Vagina (tissue), 2 donors: ENCODE measurements at places on chromosomes 1 and 21.

- peak; percentile 46 for DNase-seq
These were observed 83.5 kb upstream of the CLDN14 start for GRCh38 chr21:36563341-36563926.

DNA sequence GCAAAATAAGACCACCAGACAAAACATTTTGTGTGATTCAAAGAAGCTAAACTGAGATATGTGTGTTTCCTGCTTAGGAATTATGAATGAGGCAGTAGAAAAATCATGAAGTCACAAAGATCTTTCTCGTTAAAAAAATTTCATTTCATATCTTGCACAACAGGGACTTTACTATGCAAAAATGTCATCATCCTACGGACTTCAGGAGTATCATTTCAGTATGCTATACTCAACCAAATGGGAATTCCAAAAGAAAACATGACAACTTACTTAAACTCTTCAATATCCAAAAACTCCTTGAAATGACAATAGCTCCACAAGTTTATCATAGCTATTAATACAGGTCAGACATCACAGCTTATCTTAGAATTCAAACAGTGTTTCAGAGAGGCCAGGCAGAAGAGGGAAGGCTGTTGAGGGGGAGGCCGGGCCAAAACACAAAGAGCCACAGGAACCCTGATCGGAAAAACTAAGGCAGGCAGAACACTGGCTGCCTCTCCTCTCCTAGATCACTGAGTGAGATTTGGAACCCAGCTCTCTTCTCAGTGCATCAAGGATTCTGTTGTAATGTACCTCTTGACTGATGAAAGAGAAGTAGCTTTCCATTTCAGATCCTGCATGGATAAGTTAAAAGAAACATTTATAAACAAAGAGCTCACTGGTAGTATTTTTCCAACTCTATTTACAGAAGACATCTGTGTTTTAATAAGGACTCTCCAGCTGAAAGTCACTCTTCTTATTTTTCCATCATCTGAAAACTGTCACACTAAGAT, 66.9 kb downstream of the TESK2 start:
- no peak for DNase-seq

DNA sequence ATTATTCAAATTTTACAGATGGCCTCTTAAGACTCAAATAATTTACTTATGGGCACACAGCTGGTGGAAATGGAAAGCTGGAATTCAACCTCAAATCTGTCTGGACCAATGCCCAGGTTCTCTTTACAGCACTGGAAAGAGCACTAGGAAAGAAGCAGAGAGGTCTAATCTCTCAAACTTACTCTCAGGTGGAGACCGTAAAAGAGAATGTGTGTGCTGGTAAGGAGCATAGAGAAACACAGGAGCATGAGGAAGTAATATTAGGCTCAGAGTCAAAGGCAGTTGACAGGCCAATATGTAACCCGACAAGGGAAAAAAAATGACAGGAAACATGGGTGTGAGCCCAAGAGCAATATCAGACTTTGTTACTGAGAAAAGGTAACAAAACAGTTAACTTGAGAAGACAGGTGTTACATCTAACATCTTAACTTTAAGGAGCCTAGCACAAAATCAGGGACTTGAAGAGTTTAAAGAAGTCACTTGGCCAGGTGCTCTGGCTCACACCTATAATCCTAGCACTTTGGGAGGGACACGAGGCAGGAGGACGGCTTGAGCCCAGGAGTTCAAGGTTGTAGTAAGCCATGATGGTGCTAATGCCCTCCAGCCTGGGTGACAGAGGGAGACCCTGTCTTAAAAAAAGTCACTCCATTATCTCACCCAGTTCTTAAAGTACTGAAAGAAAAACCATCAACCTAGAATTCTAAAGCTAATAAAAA, 20.7 kb downstream of the PPP1R15B start:
- DNase-seq: peak; percentile 10

DNA sequence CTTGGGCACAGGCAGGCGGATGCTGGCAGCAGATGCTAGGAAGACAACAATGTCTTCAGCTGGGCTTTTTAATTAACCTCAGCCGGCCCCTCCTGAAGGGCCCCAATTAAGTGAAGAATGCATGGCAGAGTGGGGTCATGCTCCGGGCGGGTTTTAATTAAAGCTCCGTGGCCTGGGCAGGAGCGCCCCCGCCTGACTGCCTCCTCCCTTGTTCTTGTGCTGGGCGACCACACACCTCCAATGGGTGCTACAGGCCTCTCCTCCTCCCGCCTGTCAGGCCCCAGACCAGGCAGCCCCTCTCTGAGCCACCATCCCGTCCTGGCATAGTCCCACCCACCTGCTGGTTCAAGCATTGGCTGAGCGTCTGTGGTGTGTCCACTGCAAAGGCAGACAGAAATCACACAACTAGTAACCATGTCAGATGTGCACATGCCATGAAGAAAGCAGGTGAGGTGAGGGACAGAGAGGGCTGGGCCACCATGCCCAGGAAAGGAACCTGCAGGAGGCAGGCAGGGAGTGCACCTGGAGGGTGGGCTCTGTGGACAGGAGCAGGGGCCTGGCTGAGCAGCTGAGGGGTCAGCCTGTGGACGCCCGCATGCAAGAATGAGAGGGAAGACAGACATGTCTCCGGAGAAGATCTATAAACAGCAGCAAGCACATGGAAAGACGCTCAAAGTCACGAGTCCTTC, 8.5 kb upstream of the ARF1 start:
- DNase-seq: no peak

- no peak for DNase-seq
These were observed 4.1 kb downstream of the KIF21B start for GRCh38 chr1:201019321-201019977.

DNA sequence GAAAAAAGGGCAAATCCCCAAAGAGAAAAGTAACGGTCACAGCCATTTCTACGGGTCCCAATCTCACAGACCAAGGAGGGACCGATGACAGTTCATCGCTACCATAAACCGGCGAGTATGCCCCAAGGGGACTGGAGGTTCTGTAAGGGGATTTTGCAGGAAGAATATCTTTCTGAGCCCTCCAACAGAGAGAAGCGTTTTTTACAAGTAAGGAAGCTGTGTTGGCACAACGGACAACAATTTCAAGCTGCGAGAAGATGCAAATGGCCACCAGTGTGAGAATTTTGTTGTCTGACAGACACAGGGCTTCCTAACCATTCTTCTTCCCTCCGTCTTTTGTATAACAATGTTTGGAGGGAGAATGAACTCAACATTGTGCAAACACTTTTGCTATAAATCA, 1043.1 kb downstream of the ADGRL2 start:
- no peak for DNase-seq

GRCh38 chr1:101697072-101697471, 299.7 kb downstream of the OLFM3 start:
- no peak for DNase-seq

- DNase-seq: no peak
These were observed 11.7 kb downstream of the CHIA start for GRCh38 chr1:111302374-111302773.

- no peak for DNase-seq
These were observed 827 bp downstream of the RFX5 start for GRCh38 chr1:151346082-151346768.

GRCh38 chr1:64396817-64397216, 73.1 kb upstream of the CACHD1 start:
- no peak for DNase-seq

- no peak for DNase-seq
These were observed at the start of gene OR2AJ1 for GRCh38 chr1:247924868-247925267. TSS of gene OR2AJ1 (plus strand) at chr1:247924889. CDS start at chr1:247933769, 8,880 bp downstream.

GRCh38 chr1:246709835-246710234, 14.4 kb upstream of the SCCPDH start:
- no peak for DNase-seq
